Tibial nerve (tissue), 4 donors: ENCODE measurements at places on chromosomes 16 and 17. TPM values are rescaled to one million over a fixed set of nuclear protein-coding genes. Genes with fewer than 3 reads are reported as not detected.

Gene TMEM114
- total RNA-seq = not detected

Gene SLC5A2
- not detected for total RNA-seq

DNA sequence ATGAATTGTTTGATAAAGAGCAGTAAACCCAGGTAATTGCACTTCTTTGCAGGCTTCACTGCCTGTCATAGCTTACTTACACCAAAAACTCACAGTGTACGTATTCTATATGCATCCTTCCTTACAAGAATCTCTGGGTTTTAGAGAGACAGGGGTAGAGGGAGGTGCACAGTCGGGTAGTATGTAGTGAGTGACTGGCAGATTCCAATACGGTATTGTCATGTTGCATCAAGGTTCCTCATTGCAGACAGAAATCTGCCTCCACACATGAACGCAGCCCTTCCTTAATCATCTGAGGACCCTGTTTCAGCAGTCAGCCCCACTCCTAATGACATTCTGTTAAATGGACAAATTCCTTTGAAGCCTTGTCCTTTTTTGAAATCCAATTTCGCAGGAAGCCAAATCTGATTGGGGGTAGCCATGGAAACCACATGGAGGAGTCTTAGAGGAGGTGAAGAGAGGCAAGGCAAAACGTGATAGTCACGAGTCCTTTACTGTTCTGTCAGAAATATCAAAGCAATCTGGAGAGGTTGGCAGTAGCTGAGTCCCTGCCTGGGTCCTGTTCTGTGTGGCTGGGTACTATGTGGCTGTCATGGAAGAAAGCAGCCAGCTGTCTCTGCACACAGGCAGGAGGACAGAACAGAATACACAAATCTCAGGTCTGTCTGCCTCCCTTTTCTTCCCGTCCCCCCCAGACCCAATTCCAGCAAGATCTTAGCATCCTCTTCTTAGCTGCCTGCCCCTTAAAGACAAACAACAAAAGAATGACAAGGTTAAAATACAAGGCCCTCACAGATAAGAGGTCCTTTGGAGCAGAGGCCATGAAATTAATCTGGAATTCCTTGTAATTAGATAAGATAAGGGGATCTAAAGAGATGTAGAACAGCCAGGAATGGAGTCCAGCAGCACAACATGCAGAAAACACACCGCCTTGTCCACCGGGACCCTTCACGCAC, 3.1 kb upstream of the SKAP1 start:
- no peak for DNase-seq

GRCh38 chr17:77798031-77798430, 160.5 kb upstream of the TNRC6C start:
- DNase-seq = no peak

DNA sequence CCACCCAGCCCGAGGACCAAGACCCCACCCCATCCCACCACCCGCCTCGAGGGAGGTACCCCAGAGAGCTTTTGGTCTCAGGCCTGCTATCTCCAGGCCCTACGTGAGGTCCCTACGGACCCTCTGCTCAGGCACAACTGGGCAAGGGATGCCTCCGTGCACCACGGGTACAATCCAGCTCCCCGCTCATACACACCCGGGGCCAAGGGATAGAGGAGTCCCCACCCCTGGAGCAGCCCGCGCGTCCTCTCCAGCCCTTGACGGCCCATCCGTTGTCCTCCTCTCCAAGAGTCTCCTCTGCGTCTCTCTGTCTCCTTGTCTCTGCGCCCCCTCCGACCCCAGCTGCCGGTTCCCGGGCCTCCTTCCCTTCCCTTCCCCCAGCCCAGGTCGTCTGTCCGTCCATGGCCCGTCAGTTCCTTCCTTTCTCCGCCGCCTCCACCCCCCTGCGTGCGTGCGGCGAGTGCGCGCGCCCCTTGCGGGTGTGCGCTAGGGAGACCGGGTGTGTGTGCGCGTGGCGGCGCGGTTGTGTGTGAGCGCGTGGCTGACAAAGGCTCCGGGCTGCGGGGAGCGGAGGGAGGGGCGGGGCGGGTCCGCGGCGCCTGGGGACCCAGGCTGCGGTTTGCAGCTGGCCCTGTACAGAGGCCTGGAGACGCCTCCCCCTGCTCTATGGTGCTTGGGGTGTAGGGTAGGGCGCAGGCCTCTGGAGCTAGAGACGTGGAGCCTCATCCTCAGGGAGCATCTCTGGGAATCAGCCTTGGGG, 930 bp downstream of the SPNS2 start:
- no peak for DNase-seq

GRCh38 chr17:16005636-16006035, 6.0 kb downstream of the TTC19 start:
- DNase-seq = no peak

DNA sequence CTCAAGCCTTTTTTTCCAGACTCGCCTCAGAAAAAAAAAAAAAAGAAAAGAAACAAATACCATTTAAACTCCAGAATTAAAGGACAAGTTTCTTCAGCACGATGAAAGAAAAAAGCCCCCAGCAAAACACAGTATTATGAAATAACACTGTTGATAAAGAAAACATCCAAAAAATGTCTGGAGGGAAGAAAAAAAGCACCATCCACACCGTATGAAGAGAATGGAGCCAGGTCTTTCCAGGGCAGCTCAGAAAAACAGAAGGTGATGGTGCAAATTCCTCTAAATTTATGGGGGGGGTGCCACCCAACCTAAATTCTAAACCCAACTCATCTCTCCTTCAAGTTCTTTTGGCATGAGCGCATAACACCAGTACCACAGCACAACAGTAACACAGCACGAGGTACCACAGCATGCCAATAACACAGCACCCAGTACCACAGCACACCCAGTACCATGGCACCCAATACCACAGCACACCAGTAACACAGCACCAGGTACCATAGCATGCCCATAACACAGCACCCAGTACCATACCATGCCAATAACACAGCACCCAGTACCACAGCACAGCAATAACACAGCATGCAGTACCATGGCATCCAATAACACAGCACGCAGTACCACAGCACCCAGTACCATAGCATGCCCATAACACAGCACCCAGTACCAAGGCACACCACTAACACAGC, 19.0 kb downstream of the AXIN1 start:
- DNase-seq = no peak

DNA sequence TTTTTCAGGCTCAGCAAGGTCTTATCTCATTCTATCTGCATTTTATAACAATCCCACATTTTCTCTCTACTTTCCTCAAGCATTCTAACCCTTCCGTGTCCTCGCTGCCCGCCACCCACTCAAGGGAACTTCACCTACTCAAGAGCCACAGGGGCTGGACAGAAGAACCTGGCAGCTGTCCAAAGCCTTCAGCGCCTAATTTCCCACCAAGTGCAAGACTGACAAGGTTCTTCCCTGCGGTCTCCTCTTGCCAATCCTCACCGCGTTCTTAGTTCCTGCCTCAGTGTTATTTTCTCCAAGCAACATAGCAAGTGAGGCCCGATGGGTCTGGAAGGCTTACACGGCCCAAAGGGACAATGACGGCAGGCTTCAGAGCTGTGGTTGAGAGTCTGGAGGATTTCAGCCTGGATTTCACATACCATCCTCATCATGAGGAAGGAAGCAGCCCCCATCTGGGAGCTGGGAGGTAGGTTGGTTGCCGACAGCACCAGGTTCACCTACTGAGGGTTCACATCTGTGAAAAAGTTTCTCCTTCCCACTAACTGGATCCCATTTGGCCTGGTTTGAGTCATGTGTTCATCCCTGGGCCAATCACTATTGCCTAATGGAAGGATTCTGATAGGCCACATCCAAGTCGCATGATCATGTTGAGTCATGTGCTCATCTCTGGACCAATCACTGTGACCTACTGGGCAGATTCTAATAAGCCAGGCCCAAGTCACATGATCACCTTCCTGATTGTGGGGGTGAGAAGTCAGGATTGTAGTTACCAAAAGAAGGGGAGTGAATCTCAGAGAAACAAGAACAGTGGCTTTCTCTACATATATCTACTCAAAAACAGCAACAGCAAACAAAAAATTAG, 108.2 kb downstream of the N4BP1 start:
- no peak for DNase-seq
